ENCODE measurements at places on chromosomes 2 and 18.

DNA sequence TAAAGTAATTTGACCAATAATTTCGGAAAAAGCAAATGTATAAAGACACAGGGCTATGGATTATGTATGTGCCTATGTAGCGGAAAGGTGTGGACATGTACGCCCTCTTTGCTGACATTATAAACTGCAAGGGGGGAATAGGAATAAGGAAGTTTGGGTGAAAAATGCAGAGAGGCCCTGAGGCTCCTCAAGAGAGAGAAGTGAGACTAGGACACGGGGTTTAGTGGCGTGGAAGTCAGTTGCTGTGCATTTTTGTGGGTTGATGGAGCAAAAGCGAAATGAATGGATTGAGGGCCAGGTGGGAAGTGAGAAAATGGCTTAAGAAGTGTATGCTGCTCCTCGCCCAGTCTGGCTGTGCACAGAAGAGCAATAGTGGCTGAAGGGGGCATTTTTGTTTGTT, 96.2 kb upstream of the B3GNT7 start:
- DNase-seq, result no peak

DNA sequence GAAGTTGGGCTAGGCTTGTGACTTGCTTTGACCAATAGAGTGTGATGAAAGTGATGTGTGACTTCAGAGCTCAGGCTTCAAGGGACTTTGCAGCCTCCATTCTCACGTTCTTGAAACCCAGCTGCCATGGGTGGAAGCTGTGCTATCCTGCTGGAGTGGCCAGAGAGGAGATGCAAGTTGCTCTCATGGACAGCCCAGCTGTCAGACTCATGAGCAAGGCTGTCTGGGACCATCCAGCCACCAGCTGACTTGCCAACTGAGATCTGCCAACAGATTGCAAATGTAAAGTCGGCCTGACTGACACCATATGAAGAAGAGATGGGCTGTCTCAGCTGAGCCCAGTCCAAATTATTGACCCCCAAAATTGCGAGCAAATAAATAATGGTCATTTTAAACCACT, 226.4 kb upstream of the CXCR4 start:
- no peak for DNase-seq

DNA sequence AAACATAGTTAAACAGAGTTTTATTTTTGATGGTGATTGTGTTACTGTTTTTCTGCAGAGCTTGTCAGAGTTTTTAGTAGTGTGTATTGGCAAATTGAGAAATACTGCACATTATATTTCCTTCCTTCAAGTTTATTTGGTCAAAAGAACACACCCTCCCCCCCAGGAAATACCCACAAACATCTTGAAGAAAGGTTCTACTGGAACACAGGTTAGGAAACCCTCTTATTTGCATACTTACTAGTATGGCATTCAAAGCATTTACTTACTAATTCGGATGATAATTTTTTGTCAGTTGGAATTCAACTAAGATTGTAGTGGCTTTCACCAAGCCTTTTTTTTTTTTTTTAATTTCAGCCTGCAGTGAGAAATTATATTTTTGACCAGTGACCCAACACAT, 9.1 kb downstream of the CAB39 start:
- DNase-seq, result no peak

GRCh38 chr2:11396467-11397445, 52.3 kb upstream of the ROCK2 start:
- no peak for DNase-seq

DNA sequence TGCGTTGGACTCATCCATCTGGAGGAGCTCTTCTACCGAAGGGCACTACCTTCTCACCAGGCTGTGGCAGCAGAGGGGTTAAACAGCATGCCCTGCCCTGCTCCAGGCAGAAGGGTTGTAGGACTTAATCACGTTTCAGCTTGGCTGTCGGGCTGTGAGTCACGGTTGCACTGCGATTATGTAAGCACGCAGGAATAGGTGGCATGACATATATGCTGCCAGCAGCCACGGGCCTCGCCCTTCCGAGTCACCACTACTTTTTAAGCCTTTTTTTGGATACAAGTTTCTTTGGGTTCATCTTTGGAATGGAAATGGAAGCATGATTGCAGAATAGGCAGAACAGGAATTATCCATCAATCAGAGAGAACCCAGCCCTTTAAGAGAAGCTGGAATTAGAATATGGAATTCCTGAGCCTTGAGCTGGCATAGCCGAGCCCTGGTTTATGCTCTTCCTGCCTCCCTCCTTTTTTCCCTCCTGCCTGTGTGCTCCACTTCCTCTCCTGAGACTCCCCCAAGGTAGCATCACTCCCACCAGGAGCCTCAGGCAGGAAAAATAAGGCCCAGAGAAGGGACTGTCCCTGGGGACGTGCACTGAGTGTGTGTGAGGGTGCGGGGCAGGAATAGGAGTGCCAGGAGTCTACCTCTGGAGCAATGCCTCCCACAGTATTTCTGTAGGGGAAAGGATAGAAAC, 86.8 kb downstream of the SEMA4F start:
- DNase-seq, result peak; percentile 27

GRCh38 chr2:154470376-154470775, 228.1 kb upstream of the KCNJ3 start:
- DNase-seq, result no peak
